ENCODE measurements at places on chromosomes 3 and 15.

GRCh38 chr3:139518926-139519842, 20.4 kb downstream of the RBP1 start:
- no peak for DNase-seq

DNA sequence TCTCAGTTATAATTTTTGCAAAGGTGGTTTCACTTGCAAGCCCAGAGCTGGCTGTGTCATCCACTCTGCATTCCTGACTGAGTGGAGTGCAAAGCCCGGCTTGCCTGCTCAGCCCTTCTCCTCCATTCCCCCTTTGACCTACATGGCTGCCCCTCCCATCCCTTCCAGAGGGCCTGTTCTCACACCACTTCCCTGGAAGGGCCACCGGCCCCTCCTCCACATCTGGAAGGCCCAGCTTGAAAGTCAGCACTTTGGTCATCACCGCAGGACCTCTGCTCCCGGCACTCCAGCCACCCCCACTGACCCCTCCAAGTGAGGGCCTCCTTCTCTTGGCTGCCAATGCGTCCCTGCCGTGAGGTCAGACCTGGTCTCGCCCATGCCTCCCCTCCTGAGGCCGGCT, 74.1 kb upstream of the RNF7 start:
- DNase-seq = no peak

DNA sequence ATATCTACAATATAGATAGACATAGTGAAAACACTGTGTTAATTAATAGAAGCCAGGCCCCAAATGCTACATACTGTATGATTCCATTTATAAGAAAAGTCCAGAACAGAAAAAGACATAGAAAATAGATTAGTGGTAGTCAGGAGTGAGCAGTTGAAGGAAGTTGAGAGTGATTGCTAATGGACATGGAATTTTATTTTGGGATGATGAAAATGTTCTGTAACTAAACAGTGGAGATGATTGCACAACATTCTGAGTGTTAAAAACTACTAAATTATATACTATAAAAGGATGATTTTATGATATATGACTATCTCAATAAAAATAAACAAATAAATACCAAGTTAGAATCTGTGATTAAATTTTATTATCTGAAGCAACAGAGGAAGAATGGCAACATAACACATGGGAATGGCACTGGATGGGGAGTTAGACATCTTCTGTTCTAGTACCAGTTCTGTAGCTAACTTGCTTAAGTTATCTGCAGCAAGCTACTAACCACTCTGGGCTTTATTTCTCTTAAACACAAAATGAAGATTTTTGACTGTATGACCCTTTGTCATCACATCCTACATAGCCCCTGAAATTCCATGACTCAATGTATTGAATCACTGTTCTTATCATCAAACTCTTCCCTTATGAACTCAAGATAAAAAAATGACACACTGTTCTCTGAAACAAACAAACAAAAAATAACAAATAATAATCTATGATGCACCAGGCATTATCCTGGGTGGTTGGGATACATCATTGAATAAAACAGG, 612.7 kb downstream of the TBL1XR1 start:
- no peak for DNase-seq

GRCh38 chr3:88617283-88617682, 467.5 kb downstream of the C3orf38 start:
- DNase-seq = no peak

- DNase-seq = no peak
Measured at GRCh38 chr15:31177951-31178350, 76.4 kb upstream of the TRPM1 start.

GRCh38 chr15:27582726-27583410, 516.2 kb downstream of the OCA2 start:
- no peak for DNase-seq

- DNase-seq = no peak
Measured at GRCh38 chr3:194307849-194308248, 43.3 kb downstream of the CPN2 start.

DNA sequence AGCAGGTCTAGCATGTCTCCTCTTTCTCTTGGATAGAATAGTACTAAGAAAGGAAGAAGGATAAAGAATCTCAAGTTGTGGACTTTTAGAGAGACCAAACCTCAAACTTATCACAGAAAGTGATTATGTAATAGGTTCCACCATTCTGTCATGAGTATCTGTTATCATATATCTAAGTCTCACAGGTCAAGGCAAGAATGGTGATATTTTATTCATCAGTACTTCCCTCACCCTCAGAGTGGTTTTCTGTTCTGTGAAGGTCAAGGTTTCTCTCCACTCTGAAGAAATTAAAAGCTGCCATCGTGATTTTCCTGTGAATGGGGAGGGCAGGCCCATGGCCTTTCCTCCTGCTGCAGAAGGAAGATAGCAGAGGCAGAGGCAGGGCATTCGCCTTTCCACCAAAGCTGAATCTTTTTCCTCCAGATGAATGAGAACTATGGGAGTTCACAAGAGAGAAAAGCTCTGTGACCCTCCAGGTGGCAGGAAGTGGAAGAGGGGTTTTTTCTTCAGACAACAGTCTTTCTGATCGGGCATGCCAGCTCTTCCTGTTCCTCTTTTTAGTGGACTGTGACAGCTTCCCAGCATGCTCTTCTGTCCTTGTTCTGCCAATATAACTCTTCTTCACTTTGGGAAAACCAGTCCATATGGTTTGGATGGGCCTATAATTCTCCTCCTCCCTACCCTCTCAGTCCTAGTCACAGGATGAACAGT, 37.1 kb upstream of the CCK start:
- no peak for DNase-seq

GRCh38 chr3:176766862-176767261, 430.4 kb downstream of the TBL1XR1 start:
- no peak for DNase-seq

GRCh38 chr15:68558318-68559305, 20.2 kb upstream of the CORO2B start:
- DNase-seq = no peak

DNA sequence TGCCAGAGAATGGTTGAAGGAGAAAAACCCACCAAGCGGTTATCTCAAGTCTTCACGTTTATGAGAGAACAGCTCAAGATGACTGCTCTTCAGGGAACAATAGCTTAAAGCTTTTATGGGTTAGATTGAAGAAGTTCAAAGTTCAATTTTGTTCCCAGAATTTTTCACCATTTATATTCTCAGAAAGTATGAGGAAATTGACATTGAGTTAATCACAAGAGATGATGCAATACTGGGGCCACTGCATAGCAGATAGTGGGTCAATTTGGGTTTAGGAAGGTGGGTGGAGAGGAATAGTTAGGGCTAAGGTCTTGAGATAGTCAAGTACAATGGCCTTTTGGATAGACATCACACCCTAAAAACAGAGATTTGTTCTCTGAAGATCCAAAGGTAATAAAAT, 539.3 kb downstream of the SQOR start:
- DNase-seq = no peak

GRCh38 chr15:30984118-30984517, 7.3 kb downstream of the MTMR10 start:
- DNase-seq = no peak

DNA sequence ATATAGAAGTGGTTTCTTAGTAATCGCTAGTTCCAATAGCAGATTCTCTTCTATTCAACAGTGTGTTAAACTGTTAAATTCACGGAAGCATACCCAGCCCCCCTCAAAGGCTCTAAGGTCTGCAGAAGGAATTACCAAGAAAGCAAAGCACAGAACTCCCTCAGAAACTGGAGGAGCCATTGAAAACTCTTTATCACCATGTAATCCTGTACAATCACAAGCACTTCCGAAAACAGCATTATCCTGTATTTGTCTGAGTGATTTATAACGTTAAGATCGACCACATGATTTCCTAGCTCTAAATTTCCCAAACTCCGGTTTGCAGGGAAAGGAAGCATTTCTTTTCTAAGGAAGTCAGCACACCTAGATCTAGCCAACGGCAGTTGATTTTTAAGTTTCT, 20.0 kb downstream of the MYO1E start:
- DNase-seq = no peak

DNA sequence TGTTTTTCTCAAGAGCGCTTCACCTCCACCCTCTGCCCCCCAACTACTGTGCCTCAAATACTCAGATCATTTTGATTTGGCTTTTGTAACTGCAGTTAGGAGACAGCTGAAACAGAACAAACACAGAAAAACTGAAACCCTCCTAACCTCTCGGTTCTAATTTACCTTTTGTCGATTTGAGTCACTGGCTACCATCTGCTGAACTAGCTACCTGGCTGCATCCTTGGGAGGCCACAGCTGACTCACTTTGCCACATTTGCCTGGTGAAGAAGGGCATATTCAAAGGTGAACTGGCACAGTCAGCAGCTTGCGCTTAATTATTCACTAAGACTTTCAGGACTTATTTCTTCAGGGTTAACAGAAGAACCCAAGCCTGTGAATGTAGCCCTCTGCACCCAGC, 117.7 kb downstream of the FOXB1 start:
- DNase-seq = peak; percentile 57

DNA sequence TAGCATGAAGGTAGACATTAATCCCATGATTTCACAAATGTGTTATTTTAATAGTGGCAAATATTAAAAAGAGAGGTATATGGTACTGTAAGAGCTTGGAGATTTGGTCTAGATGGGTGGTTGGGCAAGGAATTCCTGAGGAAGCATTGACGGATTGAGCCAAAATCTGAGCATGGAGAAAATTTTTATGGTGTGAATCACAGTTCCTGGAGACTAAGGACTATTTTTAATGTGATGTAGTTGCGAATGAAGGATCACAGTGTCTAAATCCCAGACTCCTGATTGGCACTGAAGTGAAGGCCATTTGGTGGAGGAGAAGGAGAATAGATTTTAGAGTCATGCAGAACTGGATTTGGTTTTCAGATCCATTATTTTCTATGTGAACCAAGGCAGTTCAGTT, 188.7 kb upstream of the FEZF2 start:
- no peak for DNase-seq

DNA sequence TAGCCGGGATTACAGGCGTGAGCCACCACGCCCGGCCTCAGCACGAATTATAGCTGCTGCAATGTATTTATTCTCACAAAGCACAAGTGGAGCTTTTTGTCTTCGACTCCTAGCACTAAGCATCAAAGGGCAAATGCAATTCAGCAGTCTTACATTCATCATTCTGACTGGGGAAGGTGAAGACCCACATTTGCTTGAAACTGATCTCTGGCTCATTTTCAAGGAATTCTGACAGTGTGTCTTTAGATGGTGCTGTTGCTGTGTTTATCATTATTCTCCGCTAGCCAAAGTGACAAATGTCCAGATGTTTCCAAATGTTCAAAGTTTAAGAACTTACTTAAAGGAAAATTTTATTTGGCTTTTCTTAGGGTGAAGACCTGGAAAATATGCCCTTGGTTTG, 55.9 kb downstream of the SGO1 start:
- DNase-seq = no peak

GRCh38 chr3:46293991-46294833, 52.0 kb downstream of the CCR3 start:
- peak; percentile 85 for DNase-seq

DNA sequence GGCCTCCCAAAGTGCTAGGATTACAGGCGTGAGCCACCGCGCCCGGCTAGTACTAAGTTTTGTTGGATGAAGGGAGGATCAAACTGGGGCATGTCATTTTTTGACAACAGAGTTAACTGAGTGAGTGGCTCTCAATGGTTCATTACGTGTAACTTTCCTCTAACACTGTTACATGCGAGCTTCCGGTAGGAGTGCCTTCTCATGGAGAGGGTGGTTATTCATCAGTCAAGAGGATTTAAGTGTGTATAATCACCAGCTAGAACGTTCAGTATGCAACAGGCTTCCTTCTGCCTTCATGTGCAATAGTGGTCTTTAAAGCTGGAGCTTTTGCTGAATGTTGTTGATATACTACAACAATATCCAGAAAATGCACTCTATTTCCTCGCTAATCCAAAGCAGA, 19.1 kb upstream of the GOLGA8A start:
- DNase-seq = no peak

GRCh38 chr3:792630-793029, 300.2 kb upstream of the CNTN6 start:
- no peak for DNase-seq

GRCh38 chr3:51954713-51955112, 468 bp upstream of the GPR62 start:
- no peak for DNase-seq

DNA sequence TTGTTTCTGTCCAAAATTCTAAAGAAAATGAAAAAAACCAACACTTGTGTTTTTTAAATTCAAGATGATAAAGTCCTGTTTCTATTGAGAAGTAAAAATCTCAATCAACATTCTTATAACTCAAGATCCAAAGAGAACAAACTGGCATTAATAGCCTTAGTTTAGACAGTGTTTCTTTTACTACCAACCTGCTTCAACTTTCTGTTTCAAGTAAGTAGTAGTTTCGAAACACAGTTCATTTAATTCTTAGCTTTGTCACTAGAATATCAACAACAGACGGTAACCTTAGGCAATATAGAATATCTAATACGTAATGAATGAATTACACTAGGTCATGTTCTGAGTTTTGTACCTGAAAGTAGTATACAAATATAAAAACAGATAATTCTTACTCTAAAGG, 23.7 kb downstream of the CIP2A start:
- DNase-seq = no peak

GRCh38 chr3:107892955-107893624, 197.7 kb downstream of the CD47 start:
- DNase-seq = no peak

GRCh38 chr3:195735036-195735695, 14.4 kb downstream of the MUC20 start:
- no peak for DNase-seq

- DNase-seq = peak; percentile 56
Measured at GRCh38 chr3:184154885-184155643, at the start of gene DVL3. Gene DVL3, plus strand, starts transcription at chr3:184155377. Its CDS starts 259 bp downstream, at chr3:184155636.

GRCh38 chr3:27357665-27358258, 11.4 kb downstream of the NEK10 start:
- peak; percentile 67 for DNase-seq

DNA sequence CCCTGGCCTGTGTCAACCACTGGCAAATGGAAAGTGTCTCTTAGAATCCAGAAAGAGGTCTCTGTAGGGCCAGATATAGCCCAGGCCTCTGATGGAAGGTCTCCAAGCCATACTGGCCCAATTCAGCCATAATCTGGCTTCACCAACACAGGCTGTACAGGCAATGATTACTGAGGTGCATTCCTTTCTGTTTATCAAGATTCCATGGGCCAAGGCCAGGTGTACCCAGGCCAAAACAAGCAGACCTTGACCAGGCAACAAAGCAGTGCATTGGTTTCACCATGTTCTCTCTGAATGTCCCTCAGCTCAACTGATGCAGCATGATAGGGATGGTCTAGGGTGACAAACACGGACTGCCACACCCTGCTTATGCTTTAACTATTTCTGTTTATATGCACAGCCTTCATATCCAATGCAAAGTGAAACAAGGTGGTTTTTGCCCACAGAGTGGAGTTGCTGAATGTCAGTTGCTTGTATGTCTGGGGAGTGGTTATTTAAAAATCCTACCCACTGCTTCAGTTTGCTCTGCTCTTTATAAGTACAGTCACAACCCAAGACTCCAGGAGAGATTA, 25.2 kb downstream of the CCNL1 start:
- DNase-seq = no peak

DNA sequence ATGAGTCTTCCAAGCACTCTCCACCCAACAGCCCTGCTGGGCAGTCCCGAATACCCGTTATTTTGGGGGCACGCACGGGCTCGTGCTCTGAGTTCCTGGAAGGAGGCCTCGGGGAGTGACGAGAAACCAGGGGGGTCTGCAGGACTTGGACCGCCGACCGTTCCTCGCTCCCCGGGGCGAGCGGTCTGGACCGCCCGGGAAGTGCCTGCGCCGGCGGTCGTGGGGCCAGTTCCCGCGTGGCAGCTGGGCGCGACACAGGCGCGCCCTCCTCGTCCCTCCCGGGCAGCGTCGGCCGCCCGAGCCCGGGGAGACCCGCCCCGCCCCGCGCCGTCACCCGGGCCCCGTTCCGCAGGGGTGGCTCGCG, 387 bp downstream of the GNB4 start:
- DNase-seq = peak; percentile 27
